ENCODE measurements at places on chromosomes 1 and 21.

GRCh38 chr1:71193153-71193552 lies 112.3 kb upstream of the ZRANB2 start:
- DNase-seq = no peak

- DNase-seq = no peak
Observed at GRCh38 chr21:33684068-33684467, 41.8 kb downstream of the ITSN1 start.

DNA sequence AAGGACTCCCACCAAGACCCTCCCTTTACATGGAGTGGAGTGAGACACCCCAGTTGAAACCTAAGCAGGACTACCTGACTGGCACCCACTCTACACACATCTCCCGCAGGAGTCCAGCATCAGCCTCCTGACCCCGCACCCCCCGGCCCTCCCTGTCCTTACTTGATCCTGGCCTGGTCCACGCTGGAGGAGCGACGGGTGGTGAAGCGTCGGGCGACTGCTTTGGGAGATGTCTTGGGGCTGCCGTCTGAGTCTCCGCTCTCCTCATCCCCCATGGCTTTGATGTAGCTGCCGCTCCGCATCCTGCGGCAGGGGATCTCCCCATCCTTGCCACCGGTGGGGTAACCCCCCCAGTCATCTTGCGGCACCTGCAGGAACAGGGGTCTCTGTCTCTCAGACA lies 29.5 kb downstream of the DLGAP3 start:
- no peak for DNase-seq

GRCh38 chr1:180609643-180610555 lies 21.9 kb upstream of the XPR1 start:
- DNase-seq = no peak

GRCh38 chr1:215215846-215216245 lies 133.3 kb downstream of the KCNK2 start:
- no peak for DNase-seq

DNA sequence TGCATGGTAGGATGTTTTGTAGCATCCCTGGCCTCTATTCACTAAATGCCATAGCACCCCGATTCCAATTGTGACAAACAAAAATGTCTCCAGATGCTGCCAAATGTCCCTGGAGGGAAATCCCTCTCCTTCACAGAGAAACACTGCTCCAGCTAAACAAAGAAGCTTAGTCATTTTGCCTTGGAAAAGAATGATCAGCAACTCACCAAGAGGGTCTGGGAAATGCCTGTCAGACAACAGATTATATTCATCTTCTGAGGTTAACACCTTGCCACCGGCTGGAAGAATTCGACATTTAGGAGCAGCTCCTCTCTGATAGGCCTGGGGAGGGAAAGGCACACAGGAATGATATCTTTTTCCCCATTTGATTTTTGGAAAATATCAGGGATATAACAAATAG lies 84.4 kb downstream of the NIBAN1 start:
- no peak for DNase-seq

DNA sequence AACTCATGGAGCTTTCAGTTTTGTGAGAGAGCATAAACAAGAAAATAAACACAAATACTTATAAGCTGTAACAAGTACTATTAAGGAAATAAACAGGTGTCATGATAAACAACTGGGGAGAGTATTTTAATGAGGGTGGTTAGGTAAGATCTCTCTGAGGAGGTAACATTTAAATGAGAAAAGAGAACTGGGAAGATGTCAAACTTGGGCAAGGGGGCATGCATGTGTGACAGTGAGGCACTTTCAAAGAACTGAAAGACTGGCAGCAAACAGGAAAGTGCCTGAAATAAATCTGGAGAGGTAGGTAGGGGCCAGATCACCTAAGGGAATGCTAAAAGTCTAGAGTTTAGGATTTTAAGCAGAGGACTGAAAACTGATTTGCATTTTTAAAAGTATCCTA lies 37.8 kb downstream of the NSL1 start:
- no peak for DNase-seq

- no peak for DNase-seq
Observed at GRCh38 chr1:43427524-43427923, 26.2 kb downstream of the HYI start.

GRCh38 chr1:119885903-119886783 lies 10.2 kb downstream of the ADAM30 start:
- no peak for DNase-seq

DNA sequence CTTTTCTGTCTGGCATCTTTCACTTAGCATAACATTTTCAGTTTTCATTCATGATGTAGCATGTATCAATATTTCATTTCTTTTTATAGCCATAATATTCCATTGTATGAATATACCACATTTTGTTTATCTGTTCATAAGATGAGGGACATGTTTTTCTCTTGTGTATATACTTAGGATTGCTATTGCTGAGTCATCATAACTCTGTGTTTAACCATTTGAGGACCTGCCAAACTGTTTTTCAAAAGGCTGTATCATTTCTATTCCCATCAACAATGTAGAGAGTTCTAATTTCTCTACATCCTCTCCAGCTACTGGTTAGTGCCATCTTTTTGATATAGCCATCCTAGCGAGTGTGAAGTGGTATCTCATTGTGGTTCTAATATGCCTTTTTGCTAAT lies 26.2 kb downstream of the MPZL1 start:
- DNase-seq = no peak

GRCh38 chr1:183889095-183889494 lies 84.2 kb downstream of the RGL1 start:
- DNase-seq = no peak

DNA sequence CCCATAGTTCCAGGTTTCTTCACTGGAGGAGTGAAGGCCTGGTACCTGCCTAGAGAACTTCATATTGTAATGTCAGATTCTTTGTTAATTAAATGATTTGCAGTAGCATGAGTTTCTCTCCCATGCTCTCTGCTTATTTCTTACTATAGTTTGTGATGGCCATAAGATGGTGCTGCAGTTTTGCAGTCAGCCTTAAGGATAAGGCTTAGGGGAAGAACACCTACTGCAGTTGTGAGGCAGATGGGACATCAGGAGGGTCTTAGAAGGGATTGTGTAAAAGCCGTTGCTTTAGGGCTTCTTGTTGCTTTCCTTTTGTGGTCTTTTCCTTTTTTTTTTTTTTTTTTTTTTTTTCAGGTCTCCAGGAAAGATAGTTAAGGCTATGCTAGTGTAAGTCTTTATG lies 61.8 kb downstream of the MACF1 start:
- DNase-seq = no peak

- DNase-seq = no peak
Observed at GRCh38 chr1:84603223-84603622, 29.0 kb upstream of the CTBS start.

- DNase-seq = no peak
Observed at GRCh38 chr1:77768006-77768405, 8.4 kb upstream of the USP33 start.

- DNase-seq = no peak
Observed at GRCh38 chr1:119027759-119028158, 39.6 kb upstream of the TBX15 start.

GRCh38 chr1:242209063-242209462 lies 210.2 kb upstream of the MAP1LC3C start:
- DNase-seq = no peak

- DNase-seq = no peak
Observed at GRCh38 chr1:237619553-237619952, 271.2 kb downstream of the ZP4 start.

- no peak for DNase-seq
Observed at GRCh38 chr1:103058391-103058790, 49.9 kb downstream of the COL11A1 start.

- DNase-seq = no peak
Observed at GRCh38 chr1:206982216-206982615, 12.0 kb upstream of the FCAMR start.

GRCh38 chr1:198465201-198466144 lies 75.0 kb downstream of the ATP6V1G3 start:
- no peak for DNase-seq

All from right atrium auricular region (tissue), 2 donors.